ENCODE measurements at places on chromosomes 7 and 10.

- no peak for DNase-seq
Observed at GRCh38 chr7:103065667-103066066, 8.9 kb downstream of the FBXL13 start.

DNA sequence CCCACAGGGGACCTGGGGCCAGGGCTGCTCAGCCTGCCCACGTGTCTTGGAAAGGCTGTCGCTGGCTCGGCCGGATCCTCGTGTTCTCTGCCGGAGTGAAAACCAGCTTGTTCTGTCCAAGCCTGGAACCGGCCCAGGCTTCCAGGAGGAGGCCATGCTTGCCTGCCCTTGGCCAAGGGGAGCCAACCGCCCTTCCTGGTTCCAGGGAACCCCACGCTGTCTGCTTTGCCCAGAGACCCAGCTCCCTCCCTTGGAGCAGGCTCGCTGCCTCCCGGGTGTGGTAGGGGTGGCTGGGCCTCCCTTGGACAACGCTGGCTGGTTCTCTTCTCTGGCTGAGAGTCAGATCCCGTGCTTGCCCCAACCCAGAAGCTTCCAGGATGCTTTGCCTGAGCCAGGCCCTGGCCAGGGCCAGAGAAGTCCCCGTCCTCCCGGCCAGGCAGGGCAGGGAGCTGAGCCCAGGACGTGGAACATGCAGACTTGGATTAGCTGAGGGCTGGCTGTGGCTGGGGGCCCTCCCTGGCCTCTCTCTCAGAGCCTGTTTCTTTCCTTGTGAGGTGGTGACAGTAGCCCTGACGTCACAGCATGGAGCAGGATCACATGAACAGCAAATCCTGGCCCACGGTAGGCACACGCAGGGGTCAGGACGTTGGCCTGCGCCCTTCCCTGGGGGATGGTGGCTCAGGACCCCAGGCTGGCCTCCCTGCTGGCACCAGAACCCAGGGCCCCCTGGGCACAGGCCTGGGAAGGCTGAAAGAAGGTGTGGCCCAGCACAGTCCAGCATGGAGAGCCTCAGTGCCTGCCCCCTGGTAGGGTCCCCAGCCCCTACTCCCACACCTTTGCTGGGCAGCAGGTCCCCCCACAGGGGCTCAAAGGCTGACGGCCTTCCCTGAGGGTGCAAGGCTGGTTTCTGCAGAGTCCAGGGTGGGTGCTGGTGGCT, 67.5 kb downstream of the PWWP2B start:
- no peak for DNase-seq

DNA sequence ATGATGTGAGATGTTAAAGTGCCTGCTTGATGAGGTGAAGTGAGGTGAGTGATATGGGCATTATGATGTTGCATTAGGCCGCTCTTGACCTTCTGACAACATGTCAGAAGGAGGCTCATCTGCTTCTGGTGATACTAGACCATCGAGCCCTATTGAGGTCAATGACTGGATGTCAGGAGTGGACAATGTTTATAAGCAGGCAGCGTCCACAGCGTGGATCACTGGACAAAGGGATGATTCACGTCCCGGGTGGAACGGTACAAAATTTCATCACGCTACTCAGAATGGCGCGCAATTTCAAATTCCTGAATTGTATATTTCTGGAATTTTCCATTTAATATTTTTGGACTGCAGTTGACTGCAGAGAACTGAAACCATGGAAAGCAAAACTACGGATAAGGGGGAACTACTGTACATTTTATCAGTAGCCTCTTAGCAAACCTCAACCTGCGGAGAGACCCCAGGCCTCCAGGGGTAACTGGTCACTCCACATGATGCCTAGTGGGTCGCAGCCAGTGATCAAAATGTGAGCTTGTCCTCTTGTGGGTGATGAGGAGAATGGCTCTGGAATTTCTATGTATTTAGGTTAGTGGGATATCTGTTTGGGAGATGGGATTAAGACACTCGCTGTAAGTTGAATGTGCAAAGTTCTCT, 5.7 kb upstream of the ZCCHC24 start:
- DNase-seq = no peak

DNA sequence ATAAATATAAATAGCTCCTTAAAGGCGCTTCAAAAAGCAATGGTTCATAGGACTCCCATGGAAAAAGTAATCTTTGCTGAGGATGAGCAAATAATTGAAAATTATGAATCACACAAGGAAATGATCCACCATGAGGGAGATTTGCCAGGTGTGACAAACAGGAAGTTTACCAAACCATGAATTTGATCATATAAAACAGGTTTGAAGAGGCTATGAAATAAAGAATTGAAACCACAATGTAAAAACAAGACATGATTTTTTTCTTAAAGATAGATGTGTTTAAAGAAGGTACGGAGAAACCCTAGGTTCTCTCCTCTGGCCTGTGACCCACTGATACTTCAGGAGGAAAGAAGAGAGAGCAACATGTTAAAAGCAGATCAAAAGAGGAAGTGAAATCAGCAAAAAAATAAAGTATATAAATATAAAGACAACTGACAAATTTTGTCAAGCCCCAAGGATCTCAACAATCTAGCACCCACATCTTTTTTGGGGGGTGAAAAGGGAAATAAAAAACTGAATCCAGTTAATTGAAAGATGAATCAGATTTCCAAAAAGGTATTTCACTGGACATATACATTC, 111.3 kb upstream of the ASAH2 start:
- peak; percentile 18 for DNase-seq

- DNase-seq = peak; percentile 3
Observed at GRCh38 chr10:95693071-95693667, 558 bp downstream of the TCTN3 start.

DNA sequence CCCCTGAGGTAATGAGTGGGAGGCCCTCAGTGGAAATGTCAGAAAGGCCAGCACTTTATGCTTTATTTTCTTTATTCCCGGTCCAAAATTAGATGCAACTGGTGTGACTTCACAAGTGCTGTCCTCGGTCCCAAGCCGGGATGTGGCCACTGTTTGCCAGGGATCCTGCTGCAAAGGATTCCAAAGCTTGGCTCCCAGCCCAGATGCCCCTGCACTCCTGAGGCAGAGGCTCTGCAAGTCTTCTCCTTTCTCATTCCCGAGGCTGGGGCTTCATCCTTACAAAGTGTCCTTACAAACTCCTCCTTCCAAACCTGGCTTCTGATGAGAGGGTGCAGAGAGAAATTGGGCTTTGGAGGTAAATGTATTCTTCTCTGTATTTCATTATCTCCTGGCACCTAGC, 544.3 kb upstream of the DPP6 start:
- DNase-seq = no peak

DNA sequence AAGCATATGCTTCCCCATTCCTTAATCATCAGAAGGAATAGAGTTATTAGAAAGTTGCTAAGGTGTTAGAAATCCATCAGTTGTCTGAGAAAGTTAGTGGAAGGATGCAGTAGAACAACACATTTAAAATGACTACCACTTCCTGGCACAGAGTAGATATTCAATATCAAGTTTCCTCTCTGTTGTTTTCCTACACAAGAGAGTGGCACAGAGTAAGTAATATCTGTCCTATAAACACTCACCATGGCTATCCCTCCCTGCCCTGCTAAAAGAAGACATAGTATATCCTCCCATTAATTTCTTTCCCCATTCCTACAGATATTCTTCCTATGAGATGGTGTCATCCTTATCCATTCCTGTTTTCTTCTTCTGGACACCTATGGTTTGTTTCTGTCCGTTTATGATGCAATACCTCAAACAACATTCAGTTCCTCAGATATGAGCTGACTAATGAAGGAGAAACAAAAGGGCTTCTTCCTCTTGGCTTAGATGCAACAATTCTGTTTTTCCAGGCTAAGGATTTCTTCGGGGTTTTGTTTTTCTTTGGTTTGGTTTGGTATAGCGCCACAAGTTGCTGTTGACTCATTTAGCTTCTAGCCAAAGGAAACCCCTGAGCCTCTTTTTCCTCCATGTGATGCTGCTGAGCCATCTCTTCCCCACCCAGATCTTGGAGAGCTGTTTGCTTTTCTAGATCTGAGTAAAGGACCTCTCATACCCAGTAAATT, 32.9 kb upstream of the BPGM start:
- DNase-seq = peak; percentile 84

- no peak for DNase-seq
Observed at GRCh38 chr7:102953406-102953805, 40.6 kb downstream of the LRRC17 start.

DNA sequence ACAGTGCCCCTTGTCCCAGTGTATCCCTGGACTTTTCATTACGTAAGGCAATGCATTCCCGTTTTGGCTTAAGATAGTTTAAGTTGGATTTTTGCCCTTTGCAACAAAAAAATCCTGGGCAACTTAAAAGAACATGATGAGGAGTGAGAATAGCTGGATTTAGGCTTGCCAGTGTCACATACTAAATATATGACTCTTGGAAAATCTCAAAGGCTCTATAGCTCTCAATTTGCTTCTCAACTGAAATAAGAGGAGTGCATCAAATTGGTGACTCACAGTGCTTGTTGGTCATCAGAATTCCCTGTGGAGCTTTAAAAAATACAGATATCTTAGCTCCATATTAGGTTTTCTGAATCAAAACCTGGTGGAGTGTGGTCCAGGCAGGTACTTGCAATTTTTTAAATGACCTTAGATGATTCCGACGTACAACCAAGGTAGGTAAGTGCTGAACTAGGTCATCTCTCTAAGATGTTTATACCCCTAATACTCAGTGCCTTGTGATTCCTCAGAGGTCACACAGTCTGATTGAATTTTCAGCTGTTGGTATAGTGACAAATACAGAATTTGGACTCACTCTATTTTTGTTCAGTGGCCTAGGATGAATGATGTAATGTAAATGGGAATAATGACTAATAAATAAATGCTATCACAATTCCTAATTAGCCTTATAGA, 33.9 kb upstream of the ORC5 start:
- no peak for DNase-seq

DNA sequence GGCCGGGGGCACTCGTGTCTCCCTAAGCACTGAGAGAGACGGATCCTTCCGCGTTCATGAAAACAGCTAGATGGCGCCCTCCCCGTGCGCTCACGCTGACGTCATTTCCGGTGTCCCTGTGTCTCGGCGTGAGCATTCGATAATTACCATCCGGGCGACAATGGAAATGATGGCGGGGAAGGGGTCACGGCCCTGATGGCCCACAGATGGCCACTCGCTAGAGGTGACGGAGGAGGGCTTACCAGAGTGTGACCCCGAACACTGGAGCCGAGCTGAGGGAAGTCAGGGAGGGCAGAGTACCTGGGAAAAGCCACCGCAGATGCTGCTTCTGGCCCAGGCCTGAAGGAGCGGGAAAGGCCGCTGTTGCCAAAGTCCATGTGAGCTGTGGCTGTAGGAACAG, 222.9 kb downstream of the TCERG1L start:
- no peak for DNase-seq

- no peak for DNase-seq
Observed at GRCh38 chr10:9172276-9172675, 1117.8 kb downstream of the GATA3 start.

DNA sequence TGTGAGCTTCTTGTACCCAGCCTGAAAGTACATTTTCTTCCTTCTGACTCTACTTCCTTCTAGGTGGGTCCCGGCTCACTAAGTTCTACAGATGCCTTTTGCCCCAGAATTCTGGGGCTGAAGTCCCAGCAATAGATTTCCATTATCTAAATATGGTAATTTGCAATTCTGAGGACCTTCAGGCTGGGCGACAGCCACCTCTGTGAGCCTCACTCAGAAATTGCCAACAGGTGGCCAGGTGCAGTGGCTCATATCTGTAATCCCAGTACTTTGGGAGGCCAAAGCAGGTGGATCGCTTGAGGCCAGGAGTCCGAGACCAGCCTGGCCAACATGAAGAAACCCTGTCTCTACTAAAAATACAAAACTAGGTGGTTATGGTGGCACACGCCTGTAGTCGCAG, 23.7 kb downstream of the CREM start:
- DNase-seq = no peak

DNA sequence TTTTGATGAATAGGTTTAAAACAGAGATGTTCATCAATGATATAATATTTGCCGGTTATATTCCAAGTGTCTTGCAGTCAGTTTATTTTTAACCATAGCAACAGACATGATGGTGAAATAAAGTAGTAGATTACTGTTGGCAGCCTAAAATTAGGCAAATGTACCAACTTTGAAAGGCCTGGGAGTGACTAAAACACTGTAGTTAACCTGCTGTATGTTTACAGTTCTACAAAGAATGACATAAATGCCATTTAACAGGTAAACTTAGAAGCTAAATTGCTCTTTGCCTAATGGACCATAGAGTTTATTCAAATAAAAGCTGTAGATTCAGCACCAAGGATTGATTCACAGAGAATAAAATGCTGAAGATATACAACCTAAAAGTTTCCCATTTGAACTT, 64.1 kb downstream of the PHTF2 start:
- no peak for DNase-seq

GRCh38 chr10:48520184-48520506, 84.7 kb downstream of the ARHGAP22 start:
- no peak for DNase-seq

GRCh38 chr7:100967292-100967863, 2.0 kb upstream of the MUC12 start:
- no peak for DNase-seq

- DNase-seq = no peak
Observed at GRCh38 chr7:130492523-130493274, 814 bp downstream of the MEST start.

- no peak for DNase-seq
Observed at GRCh38 chr10:77542710-77543259, 94.8 kb downstream of the KCNMA1 start.

GRCh38 chr7:17898111-17898510, 42.2 kb downstream of the SNX13 start:
- DNase-seq = no peak

GRCh38 chr10:130300608-130301020, 164.4 kb downstream of the GLRX3 start:
- no peak for DNase-seq

- DNase-seq = no peak
Observed at GRCh38 chr7:150340024-150340749, 1.2 kb downstream of the RARRES2 start.
